ENCODE measurements at places on chromosomes 1 and 21.

DNA sequence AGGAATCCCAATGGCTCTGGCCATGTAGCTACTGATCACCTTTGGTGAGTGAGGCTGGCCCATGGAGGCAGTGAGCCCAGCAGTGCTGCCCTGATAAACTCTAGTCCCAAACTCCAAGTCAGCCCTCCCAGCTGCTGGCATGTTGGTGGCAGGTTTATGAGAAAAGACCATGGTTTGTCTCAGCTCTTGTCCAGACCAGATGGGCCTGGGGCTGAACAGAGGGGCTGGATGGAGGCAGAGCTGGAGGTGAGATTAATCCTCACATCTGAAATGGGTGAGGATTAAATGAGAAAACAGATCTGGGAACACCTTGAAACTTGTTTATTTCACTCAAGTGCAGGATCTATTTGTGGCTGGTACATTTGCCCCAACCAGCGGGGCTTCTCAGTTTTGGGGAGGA, 3.2 kb downstream of the TMEM269 start:
- DNase-seq, result no peak

DNA sequence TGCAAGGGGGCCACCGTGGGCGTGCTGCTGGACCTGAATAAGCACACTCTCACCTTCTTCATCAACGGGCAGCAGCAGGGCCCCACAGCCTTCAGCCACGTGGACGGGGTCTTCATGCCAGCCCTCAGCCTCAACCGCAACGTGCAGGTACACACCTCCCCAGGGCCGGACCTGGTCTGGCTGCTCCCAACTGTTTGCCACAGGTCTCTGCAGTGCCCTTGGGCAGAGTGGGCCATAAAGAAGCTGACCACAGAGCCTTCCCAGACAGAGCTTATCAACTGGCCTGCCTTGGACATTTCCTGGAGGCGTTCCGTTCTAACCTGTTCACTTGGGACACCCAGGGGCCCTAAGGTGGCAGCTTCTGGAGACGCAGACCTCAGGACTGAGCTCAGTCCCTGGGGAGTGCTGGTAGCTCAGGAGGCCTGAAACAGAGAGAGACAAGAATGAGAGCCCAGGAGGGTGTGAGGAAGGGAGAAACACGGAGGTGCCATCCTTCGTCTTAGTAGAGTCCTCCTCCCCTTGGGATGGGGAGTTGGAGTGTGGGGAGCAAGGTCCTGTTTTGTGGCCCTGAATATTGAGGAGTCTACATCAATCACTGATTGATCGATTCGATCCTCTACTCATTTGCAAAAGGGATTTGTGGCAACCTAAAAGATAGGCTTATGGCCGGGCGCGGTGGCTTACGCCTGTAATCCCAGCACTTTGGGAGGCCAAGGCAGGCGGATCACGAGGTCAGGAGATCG, 27.0 kb upstream of the GNPAT start:
- no peak for DNase-seq

DNA sequence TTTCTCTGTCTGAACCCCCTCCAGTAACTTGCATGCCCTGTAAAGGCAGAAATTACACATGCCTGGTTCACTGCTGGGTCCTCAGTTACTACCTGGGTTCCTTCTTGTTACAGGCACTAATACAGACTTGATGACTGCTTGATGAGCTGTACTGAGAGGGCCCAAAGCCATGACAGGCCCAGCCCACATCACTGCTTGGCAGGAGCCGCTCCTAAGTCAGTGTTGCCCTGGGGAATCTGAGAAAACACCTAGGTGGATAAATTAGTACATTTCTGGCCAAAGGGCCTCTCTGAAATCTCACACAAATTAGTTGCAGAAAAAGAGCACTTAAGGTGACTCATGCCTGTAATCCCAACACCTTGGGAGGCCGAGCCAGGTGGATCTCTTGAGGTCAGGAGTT, 37.8 kb upstream of the IRF2BP2 start:
- DNase-seq, result no peak

DNA sequence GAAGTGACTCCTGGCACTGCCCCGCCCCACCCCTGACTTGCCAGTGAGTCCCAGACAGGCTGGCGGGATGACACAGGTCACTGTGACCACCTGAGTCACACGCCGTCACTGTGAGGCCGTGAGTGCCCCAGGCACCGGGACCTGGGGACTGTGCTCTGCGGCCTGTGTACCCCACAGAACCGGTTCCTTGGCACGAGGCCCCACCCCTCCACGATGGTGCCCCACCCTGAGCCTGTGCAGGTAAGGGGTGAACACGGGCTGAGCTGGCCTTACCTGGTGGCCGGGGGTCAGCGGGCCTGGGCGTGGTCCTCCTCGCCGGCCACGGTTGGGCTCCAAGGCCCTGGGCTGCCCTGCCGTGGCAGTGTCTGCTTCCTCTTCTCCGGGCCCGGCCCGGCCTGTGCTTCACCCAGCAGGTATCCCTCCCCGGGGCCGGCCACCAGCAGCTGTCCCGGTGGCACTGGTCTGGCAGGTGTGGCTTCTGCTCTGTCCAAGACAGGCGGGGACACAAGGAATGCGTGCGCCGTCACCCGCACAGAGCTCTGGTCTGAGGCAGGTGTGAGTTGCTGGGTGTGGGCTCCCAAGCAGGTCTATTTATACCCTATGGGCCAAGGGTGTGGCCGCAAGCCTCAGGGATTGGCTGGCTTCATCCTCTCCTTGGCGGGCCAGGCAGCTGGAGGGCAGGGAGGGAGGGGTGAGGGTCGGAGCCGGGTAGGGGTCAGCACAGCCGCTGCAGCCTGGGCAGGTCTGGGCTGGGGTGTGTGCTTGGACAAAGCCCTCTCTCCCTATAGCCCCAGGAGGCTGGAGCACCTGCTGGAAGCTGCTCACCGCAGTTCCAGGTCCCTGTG, at the start of gene RNF223:
RNF223 (minus strand) TSS at position 564 of the 845 bp plus-strand sequence. CDS start 1,740 bp downstream, outside the sequence.
- DNase-seq, result no peak

GRCh38 chr1:57620605-57621004, 196.7 kb upstream of the DAB1 start:
- no peak for DNase-seq

DNA sequence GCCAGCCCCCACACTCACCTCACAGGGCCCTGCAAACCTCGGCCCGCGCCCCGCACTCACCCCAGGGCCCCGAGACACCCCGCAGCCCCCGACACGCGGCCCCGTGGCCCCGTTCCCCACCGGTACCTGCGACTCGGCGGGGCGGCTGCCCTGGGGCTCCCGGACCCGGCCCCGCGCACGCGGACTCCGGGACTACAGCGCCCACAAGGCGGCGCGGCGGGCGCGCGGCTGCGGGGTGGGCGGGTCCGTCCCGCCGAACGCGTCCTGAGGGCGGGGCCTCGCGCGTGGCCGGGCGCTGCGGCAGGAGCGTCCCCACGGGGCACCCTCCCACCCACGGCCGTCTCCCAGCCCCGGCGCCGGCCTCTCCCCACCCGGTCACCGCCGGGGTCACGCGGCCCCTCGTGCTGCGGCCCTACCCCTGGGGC, at the start of gene SLC19A1:
SLC19A1 (minus strand) TSS at position 199 of the 425 bp plus-strand sequence. CDS start 4,481 bp downstream, outside the sequence.
- peak; percentile 59 for DNase-seq

GRCh38 chr1:197614916-197615692, 160.2 kb downstream of the DENND1B start:
- DNase-seq, result no peak

- DNase-seq, result no peak
Measured at GRCh38 chr21:25220954-25221353, 386.3 kb downstream of the MRPL39 start.

DNA sequence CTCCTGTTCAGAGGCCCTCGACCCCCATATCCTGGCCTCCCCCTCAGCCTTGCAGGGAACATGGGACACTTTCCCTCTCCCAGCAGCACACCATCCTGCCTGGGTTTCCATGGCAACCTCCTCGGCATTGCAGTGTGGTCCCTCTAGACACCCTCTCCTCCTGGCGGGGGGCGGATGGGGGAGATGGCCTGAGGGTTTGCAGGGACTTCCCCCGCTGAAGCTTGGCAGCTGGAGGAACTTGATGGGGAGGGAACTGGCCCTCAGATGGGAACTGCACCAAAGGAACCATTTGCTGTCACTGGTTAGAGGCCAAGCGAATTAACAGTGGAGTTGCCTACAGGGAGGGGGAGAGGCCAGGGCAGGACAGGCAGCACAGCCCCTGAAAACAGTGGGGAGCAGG, 28.7 kb downstream of the RIMS3 start:
- DNase-seq, result no peak

DNA sequence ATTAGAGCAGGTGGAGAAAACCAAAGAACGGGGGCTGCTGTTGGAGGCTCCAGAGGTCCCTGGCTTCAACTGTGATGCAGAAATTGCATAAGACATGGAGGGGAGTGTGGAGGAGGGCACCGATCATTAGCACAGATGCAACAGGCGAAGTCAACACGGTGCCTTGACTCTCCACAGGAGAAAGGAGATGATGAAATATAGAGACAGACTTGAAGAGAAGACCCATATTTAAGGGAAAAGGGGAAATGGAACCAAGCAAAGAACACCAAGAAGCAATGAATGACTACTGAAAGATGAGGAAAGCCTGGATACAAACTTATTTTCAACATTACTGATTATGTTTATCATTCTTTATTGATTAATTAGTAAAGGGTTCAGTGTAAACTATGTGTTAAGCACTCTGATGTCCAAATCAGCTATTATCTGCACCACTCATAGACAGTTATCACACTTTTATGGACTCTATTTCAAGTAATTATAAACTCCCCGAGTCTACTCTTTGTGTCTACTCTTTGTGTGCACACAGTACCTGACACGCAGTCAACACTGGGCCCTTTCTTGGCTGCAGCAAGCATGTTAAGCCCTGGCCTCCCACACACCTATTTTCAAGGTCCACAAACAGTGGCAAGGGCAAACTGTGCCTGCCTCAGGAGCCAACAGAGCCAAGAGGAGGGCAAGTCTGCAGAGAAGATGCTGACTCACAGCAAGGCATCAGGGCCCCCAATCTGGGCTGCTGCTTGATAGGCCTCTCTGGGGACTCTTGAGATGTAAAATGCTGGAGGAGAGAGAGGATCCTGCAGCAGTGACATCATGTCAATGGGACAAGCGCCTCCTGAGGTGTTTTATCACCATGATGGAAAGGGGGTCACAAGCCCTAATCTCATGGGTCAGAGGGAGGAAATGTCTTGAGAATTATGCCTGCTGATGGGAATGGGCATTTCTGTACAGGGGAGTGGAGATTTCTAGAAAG, 17.6 kb downstream of the PCNX2 start:
- no peak for DNase-seq

GRCh38 chr1:87592156-87592555, 263.5 kb downstream of the LMO4 start:
- DNase-seq, result no peak

GRCh38 chr1:89698624-89699023, 65.7 kb downstream of the LRRC8C start:
- no peak for DNase-seq

DNA sequence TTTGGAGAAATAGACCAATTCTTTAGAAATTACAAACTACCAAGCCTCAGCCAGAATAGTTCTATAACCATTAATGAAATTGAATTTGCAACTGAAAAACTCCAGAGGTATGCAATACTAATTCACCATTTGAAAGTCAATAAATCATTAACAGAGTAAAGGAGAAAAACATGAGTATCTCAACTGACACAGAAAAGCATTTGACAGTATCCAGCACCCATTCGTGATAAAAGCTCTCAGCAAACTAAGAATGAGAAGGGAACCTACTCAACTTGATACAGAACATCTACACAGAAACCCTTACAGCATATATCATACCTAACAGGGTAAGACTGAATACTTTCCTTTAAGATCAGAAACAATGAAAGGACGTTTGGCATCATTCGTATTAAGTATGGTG, 54.3 kb downstream of the ST6GALNAC5 start:
- no peak for DNase-seq
